ENCODE measurements at places on chromosomes 5 and 9. TPM values are rescaled to one million over a fixed set of nuclear protein-coding genes. Genes with fewer than 3 reads are reported as not detected.

Gene RPP25L
- 20.4 TPM for total RNA-seq

Gene TMEM252
- total RNA-seq, result not detected

Gene TXNDC8
- total RNA-seq, result not detected

Gene IFNA13
- not detected for total RNA-seq

Gene TMC1
- total RNA-seq, result not detected

DNA sequence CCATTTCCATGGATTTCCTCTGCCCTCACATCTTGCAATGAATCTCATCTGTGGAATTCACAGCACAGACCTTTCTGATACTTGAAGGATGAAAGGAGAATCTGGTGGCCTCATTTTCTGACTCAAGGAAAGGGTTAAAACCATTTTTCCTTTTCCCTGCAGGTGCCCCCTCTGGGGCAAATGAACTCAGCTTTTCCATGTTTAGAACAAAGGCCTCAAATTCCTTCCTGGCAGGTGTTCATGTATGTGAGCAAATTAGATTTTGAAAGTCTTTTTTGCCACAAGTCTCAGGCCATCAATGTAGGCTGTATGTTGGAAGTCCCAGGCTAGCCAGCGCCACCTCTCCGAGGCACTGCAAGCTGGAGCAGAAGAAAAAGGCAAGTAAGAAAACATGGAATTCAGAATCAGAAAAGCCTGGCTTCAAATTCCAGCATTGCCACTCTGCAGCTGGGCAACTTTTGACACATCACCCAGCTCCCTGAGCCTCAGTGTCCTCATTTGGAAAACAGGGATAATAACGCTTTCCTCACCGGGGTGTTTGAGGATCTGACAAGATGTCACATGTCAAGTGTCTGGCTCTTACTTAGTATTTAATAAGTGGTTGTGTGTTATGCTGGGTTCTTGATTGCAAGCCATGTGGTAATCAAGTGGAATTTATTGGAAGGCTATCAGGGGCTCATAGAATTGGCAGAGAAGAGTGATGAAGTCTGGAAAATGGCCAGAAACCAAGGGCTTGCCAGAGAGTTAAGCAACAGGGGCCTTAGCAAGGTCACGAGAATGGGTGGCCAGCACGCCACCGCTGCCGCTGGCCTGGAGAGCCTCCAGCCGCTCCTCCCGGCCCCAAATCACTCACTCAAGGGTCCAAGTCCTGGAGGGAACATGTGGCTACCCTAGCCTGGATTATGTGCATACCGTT lies 48.4 kb upstream of the SMIM23 start:
- DNase-seq, result no peak

DNA sequence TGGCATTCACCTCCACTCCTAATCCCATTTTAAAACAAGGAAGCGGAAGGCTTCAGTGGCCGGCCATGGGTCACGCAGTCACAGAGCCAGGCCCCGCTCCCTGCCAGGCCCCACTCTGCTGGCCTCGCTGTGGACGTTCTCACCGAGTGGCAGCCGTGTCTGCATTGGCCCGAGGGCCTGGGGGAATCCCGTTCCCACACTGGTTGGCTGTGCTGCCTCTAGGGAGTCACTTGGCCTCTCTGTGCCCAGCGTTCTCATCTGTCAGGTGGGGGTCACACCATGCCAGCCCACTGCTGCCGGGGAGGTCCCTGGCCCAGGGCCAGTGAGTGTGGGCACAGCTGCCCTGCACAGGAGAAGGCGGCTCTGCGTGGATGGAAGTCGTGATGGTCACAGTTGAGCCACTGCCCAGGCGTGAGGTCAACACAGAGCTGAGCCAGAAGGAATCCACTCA lies 13.4 kb upstream of the SLC9A3 start:
- no peak for DNase-seq

GRCh38 chr5:68708842-68709170 lies 385.0 kb upstream of the SLC30A5 start:
- no peak for DNase-seq

GRCh38 chr9:77598524-77598923 lies 49.6 kb downstream of the GNA14 start:
- peak; percentile 37 for DNase-seq

GRCh38 chr5:36363101-36363500 lies 61.4 kb upstream of the RANBP3L start:
- peak; percentile 43 for DNase-seq

DNA sequence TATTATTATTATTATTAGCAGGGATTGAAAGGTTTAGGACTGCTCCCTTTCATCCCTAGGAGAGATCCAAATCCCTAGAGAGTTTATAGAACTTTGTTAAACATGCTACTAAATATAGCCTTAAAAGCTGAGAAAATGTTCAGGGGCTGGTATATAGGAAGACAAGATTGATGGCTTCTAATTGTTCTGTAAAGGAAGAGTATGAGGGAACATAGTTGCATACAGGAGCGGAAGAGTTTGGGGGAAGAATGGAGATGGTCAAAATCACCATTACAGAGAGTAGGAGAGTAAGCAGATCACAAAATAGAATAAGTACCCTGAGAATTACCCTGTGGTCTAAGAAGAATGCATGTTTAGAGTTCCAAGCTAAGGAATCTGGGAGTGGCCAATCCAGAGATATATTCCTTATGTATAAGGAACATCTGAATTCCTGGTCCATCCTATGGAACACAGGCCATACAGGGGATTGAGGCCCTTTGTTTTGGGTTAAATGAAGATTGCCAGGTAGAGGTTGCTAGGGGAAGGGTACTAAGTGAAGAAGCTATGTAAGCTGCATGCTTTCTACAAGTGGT lies 158.0 kb upstream of the APC start:
- DNase-seq, result no peak

GRCh38 chr5:135866016-135866415 lies 29.6 kb downstream of the IL9 start:
- DNase-seq, result no peak

DNA sequence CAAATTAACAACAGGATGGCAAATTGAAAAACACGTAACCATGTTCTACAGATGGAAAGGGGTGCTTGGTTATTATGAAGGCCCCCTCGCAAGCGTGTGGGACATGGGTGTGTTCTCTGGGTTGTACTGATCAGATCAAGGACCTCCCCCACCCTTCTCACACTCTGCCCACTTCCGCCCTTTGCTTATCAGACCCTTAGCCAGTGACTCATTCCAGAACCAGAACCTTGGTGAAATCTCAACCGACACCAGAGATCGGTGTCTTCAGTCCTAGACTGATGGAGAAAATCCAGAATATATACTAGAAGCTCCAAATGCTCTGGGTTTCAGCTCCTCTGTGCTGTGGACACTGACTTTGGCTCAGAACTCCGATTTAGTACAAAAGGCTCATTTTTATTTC lies 64.9 kb downstream of the PTTG1 start:
- DNase-seq, result no peak

DNA sequence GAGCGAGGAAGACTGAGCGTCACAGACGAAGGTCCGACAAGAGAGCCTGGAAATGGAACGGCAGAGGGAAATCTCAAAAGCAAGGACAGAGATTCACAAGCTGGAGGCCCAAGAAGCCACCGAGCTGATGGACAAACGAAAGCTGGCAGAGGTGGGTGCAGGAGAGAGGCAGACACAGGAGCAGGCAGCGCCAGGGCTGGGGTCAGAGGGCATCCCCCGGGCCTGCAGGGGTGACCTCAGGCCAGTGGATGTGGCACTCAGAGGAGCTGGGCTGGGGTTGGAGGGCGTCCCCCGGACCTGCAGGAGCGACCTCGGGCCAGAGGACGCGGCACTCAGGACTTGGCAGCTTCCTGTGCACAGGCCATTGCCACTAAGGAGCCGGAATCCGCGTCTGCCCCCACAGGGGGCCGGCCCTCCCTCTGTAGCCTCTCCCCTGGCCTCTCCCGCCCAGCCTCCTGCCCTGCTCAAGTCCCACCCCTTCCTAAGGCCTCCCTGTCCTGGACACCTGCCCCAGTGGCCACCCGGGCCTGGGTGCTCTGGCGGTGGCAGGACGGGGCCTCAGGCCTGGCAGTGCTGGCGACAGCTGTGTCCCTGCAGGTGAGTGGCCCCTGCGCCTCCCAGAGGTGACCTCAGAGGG lies 40.4 kb downstream of the EXD3 start:
- no peak for DNase-seq

DNA sequence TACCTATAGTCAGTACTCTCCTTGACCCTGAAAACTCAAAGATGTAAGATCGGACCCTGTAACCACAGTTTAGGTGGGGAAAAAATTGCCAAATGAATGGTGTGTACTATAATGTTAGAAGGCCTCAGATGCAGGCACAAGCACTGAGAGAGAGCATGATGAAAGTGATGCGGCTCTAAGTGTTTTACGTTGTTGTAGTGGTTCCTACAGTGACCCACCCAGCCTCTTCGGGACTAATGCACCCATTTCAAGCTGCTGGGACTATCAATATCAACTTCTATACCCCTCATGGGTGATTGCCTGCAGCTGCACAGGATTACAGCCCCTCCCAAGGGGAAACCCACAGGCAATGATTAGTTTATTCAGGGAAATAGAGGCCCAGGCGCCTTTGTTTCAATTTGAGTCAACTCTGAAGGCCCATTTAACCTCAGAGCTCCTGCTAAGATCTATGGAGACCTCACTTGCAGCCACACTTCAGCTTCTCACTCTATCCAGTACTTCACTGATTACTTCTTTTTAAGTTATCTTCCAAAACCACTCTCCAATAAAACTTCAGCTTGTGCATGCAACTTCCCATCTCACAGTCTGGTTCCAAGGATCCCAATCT lies 340.7 kb downstream of the NR2F1-AS1 start:
- DNase-seq, result no peak

DNA sequence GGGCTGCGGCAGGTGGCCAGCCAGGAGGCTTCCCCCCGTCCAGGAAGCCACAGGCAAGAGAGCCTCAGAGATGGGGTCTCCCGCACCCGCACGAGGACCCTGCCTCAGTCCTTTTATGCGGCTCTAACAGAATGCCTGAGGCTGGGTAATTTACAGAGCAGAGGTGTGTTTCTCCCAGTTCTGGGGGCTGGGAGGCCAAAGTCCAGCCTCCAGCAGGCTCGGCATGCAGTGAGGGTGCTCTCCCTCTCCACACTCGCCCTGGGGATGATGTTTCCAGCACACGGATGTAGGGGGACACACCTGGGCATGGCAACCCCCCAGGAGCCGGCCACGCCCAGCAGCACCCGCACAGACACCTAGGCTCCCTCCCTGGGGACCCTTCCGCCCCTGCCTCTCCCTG lies 95.4 kb upstream of the PPP1R26 start:
- no peak for DNase-seq

DNA sequence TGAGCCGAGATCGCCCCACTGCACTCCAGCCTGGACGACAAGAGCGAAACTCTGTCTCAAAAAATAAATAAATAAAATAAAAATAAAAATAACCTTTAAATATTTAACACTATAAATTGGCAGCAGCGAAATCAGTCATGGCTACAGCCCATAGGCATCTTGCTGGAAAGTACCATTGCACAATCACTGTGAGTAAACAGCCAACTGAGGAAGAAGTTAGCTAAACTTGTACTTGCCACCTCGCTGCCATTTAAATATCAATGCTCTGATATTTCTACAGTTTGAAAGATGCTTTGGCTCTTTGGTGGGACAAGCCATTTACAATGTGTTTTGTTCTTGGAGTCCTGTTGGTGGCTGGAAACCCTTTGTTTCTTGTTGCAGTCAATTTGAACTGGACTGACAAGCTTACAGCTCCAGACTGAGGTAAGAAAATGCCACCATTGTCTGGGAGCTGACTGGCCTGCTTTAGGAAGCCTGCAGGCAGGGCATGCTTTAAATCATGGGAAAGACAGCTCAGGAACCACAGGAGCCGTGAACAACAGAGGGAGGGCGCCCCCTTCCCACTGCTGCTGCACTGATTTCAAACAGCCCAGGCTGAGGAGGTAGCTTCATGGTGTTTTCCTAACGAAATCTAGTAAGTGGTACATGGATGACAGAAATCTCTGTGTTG lies 322.8 kb upstream of the RFX3 start:
- peak; percentile 34 for DNase-seq

DNA sequence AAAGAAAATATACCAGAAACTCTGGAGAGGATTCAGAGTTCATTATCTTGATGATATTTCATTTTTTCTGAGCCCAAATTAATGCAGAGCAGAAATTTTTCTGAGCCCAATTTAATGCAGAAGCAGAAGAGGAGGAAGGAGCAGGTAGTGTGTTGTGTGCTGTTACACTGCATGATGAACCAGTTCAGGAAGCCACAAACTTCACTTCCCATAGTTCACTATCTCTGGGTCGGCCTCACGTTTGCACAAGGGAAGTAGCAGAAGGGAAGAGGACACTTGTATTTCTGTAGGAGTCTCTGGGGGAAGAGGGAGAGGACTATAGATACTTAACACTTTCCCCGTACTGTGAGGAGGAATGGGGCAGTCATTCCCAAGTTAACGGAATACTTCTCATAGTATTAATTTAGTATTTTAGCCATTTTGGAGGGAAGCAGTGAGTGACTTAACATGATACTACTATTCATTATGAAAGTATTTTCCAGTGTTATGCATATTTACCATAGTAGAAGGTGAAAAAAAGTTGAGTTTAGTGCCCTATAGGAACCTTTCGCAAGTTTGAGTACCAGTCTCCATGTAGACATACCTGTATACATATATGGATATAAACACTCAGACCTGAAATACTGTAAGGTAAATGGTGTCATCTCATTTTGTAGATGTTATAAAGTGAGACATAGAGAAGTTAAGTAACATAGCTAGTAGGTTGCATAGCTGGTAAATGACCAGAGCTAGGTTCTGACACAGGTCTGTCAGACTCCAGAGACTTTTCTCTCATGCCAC lies 30.0 kb downstream of the XPA start:
- DNase-seq, result no peak

- DNase-seq, result peak; percentile 70
Observed at GRCh38 chr5:122789461-122790171, 14.7 kb downstream of the SNX2 start.

- DNase-seq, result no peak
Observed at GRCh38 chr9:12915366-12915954, 140.6 kb downstream of the LURAP1L start.

- no peak for DNase-seq
Observed at GRCh38 chr9:121707477-121708424, 56.3 kb downstream of the DAB2IP start.

DNA sequence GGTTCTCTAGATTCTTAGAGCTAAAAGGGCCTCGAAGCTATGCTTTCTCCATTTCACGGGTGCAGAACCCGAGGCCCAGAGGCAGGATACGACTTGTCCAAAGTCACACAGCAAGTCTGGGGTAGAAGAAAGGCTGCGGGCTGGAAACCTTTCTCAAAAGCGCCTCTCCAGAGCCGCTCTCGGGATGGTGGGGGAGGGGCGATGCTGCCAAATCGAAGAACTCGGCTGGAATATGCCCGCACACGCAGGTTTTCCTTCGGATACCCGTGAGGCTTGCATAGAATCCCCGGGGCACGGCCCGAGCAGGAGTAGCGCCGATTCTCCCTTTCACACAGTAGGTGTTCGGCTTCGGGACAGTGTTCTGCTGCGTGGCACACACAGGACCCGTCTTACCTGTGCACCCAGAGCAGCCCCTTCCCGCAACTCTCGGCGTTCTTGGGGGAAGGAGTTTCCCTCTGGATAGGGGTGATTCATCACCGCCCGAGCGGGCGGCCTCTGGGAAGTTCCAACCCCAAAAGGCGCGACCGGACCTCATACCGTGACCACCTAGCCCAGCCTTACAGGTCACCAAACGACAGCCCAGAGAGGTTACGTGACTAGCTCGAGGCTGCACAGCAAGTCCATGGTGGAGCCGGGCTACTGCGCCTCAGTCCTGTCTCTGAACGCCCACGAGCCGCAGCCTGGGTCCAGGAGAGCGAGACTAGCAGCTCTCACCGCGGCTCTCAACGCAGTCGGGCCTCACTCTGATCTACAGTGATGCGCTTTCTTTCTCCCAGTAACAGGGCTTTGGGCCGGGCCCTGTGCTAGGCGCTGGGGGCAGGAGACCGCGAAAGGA lies 4.1 kb downstream of the PAX5 start:
- DNase-seq, result no peak

GRCh38 chr9:129252937-129253802 lies 75.1 kb upstream of the IER5L start:
- no peak for DNase-seq

All from IMR-90 (cell line).